ENCODE measurements at places on chromosomes 3 and 15.
A peak's percentile ranks its signal among the peaks of the same experiment; 100 is the strongest.

DNA sequence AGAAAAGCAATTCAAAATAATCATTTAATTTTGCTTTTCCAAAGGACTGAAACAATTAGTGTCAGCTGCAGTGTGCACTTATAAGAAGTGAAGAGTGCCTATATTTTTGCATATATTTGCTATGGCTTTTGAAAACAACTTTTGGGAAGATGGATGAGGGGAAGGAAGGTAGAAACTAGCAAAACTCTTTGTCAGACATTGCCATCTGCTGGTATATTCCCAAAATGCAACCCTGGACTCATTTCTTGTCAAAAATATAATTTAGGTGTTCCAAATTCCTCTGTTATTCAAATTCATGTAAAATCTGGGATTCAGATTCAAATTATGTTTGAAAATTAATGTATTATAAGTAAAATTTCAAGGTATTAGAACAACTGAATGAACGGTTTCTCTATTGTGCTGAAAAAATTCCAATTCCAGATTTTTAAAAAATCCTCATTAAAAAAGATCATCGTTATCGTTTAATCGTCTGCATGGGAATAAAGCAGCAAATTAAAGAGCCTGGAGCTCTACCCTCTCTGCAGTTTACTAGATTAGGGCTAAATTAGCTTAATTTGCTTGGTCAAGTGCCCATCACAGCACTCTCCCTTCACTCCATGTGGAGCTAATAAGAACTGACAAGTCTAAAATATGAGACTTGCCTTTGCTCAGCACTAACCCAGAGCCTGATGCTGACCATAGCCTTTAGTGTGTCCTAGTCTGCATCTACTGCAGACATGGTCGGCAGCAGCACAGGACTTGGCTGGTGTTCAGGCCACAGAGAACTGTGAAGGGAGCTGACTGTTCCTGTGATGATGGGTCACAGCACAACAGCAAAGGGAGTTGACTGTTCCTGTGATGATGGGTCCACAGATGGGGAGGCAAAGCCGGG, 67.9 kb upstream of the MITF start:
- DNase-seq: peak; percentile 33

- DNase-seq: no peak
Measured at GRCh38 chr3:167700046-167700445, 34.6 kb downstream of the PDCD10 start.

DNA sequence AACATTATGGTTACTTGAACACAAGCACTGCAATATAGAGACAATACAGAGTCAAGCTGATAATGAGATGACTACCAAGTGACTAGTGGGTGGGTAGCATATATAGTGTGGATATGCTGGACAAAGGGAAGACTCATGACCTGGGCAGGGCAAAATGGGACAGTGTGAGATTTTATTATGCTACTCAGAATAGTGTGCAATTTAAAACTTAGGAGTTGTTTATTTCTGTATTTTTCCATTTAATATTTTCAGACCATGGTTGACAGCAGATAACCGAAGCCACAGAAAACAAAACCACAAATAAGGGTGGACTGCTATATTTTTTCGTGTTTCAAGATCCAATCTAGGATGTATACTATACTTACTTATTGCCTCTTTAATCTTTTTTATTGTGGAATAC, 19.6 kb downstream of the GALK2 start:
- DNase-seq: no peak

DNA sequence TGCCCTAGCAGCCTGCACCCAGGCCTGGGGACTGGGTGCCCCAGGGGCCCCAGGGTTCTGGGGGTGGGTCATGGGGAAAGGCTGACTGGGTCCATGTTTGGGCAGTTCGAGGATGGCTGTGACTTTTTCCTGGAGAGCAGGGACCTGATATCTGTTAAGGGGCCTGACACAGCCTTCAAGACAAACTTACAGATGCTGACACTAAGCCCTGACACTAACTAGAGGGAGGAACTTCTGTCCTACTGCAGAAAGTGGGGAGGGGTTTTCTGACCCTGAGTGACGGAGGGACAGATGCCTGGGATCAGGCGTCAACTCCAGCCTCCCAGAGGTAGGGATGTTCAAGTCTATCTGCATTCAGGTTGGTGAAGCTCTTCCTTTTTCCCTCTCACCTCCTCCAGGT, 45.0 kb upstream of the SLC6A11 start:
- no peak for DNase-seq

DNA sequence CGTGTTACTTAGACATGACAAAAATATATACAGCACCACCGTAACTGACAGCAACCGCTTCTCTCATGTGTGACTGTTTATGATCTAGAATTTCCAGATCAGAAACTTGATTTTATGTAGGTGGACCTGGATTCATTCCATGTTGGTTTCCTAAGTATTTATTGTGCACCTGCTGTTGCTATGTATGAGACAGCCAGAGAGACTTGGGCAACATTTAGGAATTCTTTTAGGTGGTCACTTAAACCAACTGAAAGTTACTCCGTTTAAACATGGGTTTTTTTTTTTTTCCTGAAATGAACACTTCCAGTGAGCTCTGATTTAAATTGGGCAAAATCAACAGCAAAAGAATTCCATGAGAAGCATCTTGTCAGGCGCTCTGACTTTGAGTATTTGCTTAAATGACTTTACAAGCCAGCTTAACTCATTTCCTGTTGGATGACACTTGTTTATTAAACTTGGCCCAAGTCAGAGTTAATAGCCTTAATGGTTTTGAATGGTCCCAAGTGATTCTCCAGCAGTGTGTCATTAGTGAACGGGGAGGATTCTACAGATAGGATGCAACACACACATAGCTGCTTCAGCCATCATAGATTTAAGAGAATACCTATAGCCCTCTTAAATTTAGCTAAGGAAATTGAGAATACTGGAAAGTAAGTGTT, 31.8 kb downstream of the MITF start:
- no peak for DNase-seq

DNA sequence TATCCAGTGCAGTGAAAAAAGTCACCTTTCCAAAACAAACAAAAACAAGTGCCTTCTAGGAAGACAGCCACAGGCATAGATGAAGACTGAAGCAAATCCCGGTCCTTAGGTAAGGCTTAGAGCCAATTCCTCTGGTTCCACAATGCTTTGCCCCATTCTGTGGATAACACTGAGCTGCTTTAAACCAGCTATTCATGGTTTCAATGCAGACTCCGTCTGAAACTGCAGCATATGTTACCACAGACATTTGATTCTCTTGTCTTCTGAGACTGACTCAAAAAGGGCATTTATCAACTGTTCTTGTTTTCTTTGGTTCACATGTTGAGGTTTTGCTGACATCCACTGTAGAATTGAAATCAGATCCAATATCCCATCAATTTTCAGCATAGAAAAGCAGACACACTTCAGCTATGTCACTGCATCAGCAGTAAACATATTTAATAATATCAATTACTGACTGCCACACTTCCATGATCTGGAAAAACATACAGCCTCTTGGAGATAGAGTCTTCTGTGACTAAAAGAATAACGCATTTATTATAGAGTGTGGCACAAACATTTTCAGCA, 659.3 kb downstream of the ROBO2 start:
- no peak for DNase-seq

DNA sequence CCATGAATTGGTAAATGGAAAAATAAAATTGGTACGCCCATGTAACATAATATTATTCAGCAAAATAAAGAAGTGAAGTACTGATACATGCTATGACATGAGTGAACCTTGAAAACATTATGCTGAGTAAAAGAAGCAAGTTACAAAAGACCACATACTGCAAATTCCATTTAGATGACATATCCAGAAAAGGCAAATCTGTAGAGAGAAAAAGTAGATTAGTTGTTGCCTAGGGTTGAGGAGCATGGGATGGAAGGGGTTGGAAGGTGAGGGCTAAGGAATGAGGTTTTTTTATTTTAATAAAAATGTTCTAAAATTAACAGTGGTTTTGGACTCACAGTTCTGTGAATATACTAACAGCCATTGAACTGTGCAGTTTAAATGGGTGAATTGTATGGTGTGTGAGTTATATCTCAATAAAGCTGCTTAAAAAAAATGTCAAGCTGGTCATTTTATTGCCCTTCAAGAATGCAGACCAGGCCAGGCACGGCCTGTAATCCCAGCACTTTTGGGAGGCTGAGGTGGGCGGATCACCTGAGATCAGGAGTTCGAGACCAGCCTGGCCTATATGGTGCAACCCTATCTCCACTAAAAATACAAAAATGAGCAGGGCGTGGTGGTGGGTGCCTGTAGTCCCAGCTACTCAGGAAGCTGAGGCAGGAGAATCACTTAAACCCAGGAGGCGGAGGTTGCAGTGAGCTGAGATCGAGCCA, 8.1 kb upstream of the DLG1 start:
- DNase-seq: no peak

- DNase-seq: no peak
Measured at GRCh38 chr15:100616700-100617099, 14.3 kb downstream of the ASB7 start.

- no peak for DNase-seq
Measured at GRCh38 chr3:60847791-60848190, 403.5 kb downstream of the FHIT start.

DNA sequence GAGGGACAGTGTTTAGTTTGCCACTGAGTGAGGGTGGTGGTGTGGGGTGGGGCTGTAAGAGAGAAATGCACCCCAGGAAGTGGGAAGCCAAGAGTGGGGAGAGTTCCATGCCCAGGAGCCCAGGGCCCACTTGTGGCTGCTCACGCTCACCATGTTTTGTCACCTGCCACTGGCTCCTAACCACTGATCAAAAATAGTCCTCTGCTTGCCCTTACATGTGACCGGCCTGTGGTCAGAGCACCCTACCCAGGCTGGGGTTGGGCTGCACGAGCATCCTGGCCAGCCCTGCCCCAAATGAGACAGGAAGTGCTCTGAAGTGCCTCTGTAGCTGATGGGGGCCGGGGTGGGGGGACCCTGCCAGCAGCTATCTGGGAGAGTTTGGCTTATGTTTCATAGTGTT, 216.3 kb downstream of the RPLP1 start:
- no peak for DNase-seq

DNA sequence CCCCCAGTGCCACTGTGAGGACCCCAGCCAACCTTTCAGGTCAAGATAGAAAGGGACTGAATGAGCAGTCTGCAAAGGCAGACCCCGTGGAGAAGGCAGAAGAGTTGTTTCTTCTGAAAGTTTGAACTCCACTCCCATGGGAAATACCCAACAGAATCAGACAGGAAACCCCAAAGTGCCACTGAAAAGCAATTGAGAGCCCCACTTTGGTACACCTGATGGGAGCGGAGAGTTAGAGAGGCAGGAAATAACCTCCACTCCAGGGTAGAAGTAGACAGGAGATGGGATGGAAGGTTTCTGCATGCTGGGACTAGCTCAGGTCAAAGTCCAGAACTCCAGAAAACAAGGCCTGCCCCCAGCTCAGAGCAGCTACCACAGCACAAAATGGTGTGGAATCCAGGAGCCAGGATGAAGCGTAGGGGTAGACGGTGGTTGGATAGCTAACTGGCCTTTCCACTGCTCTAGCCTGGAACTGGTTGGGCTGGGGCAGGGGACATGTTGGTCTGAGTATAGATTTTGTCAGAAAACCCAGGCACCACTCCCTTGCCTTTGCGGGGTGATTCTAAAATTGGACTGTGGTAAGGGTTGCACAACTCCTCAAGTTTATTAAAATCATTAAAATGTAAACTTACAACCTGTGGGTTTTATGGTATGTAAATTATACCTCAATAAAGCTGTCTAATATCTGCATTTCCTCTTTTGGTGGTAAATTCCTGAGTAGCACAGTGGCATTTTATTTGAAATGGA, 1.9 kb upstream of the RAB43 start:
- no peak for DNase-seq

GRCh38 chr3:18679238-18679637, 254.1 kb upstream of the SATB1 start:
- DNase-seq: no peak

DNA sequence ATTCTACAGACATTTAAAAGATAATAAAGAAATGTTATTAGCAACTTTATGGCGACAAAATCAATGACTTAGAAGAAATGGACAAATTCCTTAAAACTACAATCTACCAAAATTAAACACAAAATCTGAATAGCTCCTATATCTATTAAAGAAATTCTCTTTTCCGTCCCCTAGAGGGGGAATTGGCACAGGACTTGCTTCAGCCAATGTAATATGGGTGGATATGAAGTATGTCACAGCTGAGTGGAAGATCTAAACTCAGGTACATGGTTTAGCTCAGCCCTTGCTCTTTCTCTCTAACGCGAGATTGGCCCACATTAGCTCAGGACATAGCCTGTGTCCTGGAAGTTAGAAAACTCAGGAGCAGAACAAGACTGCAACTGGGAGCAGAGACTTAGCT, 79.3 kb downstream of the DNAH12 start:
- DNase-seq: no peak

All from 8988T (cell line).